Mesendoderm (in vitro differentiated cells): ENCODE measurements at places on chromosomes 5 and 9.
A peak's percentile ranks its signal among the peaks of the same experiment; 100 is the strongest.

- no peak for DNase-seq
Observed at GRCh38 chr5:41371738-41372137, 138.7 kb downstream of the PLCXD3 start.

GRCh38 chr5:135279328-135279727 is 119.7 kb downstream of the MACROH2A1 start:
- DNase-seq, result no peak

- peak; percentile 41 for DNase-seq
Observed at GRCh38 chr5:141560151-141560550, 58.6 kb downstream of the DIAPH1 start.

DNA sequence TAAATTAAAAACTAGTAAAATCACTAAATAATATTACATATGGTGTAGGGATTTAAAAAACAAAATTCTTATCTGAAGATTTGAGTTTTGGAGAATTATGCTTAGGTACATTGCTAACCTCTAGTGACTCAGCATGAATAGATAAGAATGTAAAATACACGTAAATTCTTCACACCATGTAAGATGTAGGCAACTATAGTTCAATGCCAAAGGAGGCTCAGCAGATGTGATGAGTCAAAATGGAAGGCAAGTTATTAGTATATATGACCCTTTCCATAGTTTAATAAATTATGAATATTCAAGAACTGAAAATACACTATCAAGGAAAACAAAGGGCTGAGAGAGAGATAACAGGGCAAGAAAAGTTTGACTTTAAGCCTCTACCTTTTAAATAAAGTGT is 79.0 kb downstream of the MRPS30 start:
- no peak for DNase-seq

GRCh38 chr9:37329576-37329975 is 92.9 kb upstream of the GRHPR start:
- peak; percentile 31 for DNase-seq

DNA sequence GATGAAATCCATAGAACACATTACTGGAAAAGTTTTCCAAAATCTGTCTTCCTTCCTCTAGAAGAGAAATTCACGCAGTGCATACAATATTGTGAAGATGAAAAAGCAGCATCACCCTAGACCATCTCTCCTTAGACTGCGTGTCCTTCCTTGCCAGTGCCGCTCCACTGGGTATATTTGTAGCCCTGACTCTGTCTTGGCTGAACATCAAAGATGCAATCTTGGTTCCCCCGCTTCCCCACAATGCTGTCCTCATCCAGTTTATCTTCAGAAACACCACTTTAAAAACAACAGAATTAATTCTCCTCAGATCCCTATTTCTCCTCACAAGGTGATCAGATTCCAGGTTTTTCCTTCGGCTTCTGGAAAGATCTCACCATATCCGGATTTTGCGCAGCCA is 53.9 kb downstream of the ROR2 start:
- no peak for DNase-seq

GRCh38 chr5:58273711-58274110 is 186.2 kb downstream of the PLK2 start:
- DNase-seq, result peak; percentile 49

- no peak for DNase-seq
Observed at GRCh38 chr5:106545325-106545724, 1125.4 kb downstream of the EFNA5 start.

- DNase-seq, result peak; percentile 21
Observed at GRCh38 chr9:92275541-92275940, 18.0 kb downstream of the IARS1 start.

- no peak for DNase-seq
Observed at GRCh38 chr5:88377705-88378656, 109.3 kb upstream of the TMEM161B start.

- no peak for DNase-seq
Observed at GRCh38 chr9:81379655-81380054, 309.7 kb downstream of the TLE1 start.

DNA sequence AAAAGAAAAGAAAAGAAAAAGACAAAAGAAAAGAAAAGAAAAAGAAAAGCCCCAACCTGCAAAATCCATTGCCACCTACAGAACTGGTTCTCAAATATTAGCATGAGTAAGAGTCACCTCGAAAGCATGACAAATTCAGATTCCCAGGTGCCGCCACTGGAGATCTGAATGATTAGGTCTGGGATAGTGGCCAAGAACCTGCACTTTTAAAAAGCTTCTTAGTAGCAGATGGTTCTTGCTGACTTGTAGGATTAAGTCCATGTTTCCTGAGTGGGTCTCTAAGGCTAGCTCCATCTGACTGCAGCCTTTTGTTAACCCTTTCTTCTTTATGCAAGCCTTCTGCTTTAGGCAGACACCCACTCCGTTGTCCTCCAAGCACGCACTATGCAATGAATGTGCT is 178.5 kb upstream of the CDH18 start:
- DNase-seq, result peak; percentile 1

DNA sequence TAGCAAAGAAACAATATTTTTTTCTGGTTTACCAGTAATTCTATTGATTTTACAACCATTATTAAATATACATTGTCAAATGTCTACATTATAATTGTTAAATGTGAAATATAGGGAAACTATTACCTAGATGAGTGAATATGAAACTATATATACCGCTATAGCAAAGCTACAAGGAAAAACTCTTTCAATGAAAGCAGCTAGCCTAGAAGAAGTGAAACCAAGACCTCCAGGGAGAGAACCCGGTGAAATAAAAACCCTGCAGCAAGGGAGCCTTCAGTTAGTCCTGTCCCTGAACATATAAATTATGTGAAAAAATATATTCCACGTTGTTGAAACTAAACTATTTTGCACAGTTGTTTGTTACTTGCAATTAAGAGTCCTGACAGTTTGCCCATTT is 913.1 kb downstream of the EFNA5 start:
- DNase-seq, result no peak

GRCh38 chr9:6876195-6876894 is 118.6 kb downstream of the KDM4C start:
- no peak for DNase-seq

DNA sequence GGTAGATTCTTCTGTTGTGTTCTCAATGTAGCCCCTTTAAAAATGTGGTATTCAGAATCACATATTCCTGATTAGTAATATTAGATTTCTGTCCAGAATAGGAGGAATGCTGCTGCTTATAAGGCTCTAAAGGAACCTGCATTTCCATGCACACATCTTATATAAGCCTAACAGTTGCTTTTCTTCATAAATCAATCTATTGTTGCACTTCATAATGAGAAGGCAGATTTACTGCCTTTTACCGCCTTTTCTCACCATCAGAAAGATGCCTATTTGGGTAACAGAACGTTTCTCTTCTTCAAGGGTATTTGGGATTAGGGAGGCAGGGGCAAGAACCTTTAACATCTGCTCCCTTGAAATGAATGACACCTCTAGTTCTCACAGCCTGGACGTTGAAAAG is 243.4 kb downstream of the MLLT3 start:
- DNase-seq, result no peak

DNA sequence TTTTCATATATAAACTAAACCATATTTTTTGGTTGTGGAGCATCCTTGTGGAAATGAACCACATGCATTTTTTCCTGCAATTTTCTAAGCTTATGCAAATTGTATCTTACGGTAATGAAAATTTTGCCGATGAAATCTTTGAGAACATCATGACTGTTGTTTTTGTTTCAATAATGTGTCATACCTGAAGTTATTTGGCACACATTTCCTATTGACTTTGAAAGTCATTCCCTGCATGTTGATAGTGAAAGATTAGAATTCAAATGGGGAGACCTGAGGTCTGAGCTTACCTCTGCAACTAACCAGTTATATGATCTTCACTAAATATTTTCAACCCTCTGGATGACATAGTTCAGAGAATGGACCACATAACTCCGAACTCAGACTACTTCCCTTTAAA is 88.5 kb downstream of the PRR16 start:
- DNase-seq, result no peak

- DNase-seq, result peak; percentile 54
Observed at GRCh38 chr5:99169309-99169708, 240.5 kb upstream of the CHD1 start.

GRCh38 chr5:179246227-179246626 is 99.0 kb downstream of the ADAMTS2 start:
- DNase-seq, result no peak

DNA sequence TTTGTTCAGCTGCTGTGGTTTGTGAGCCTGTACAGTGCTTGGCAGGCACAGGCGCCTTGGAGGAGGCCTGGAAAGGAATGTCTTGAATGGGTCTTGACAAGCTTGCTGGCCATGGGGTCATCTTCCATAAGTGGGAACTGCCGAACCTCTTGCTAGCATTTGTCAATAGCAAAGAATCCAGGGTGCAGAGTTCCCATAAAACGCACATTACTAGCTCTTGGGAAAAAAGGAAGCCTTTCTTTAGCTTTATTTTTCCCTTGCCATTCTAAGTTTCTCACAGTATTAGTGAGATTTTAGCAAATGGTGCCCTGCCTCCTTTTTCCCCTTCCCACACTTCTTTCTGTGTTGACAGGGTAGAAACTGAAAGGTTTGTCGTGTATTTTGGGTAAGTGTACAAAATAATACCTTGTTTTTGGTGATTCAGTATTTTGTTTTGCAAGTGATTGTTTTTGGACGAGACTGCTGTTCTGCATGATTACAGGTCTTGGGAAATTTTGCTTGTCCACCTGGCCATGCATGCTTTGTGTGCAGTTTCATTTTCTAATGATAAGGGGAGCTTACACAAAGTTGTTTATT is 82.0 kb downstream of the ADGRV1 start:
- DNase-seq, result no peak

DNA sequence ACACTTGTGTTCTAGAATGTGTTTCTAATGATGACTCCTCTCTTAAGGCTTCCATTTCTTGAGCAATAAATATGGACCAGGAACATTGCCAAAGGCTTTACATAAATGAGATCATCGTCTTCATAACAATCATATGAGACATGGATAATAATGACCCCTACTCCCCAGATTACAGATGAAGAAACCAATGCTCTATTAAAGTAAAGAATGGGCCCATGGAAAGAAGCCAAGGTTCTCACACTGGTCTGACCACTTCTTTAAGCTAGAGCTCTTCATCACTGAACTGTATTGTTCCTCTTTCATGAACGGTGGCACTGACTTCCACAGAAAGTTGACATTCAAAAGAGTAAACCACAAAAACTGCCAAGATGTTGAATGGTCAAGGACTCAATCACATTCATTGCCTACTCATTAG is 65.3 kb downstream of the MARCHF3 start:
- DNase-seq, result no peak

DNA sequence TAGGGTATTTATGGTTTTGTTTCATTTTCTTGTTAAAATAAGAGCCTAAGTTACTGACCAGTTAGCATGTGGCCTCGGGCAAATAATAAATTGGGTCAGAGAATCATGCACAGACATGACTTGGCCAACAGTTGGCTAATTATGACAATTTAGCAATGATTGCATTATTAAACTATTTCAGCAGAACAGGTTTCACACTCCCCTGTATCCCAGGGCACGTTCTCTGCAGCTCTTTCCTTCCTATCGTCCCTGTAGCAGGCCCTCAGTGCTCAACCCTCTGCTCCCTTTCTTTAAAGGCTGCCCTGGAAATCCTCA is 167.9 kb downstream of the TSSK1B start:
- DNase-seq, result no peak

DNA sequence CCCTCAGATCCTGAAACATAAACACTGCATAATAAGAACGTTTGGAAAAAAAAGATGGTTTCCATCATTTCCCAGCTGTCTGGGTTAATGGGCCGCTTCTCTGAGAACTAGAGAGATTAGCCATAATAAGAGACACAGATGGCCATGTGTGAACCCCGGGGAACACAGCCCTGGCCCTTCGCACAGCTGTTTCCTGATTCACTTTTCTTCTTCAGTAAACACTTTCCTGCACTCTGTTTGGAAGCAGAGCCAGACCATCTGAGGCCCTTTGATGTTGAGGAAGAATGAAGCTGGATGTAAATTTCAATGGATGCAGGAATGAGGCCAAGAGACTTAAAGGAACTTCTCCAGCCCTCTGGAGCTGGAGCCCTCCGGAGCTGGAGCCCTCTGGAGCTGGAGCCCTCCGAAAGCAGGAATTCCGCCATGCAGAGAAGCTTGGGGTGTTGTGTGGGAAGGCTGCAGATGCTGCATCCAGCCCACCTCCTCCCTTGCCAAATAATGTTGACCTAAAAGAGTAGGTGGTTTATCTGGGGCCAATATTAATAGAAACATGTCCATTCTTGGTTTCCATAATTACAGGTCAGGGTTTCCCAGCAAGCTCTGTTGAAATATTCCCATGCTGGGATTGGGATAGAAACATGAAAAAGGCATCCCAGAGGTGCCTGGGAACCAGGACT is 218.9 kb downstream of the NXNL2 start:
- DNase-seq, result no peak

GRCh38 chr5:82885627-82886389 is 191.4 kb downstream of the TMEM167A start:
- peak; percentile 14 for DNase-seq

GRCh38 chr5:152051499-152052454 is 127.1 kb upstream of the GLRA1 start:
- DNase-seq, result peak; percentile 90

DNA sequence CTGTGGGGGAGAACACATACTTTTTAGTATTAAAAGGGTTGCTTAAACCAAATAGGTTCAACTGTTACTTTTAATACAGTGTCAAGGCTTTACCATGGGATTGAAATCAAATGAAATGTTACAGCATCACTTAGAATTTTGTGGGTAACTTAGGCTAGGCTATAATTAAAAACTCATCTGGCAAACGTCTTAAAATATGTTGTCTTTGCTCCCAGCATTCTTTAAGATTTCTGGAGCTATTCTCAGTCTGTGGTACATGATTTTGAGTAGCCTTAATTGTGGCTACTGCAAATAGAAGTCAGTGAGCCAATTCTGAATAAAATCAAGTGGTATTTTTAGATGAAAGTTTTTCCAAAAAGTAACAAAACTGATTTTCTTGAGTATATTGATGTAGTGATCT is 30.7 kb downstream of the UHRF2 start:
- no peak for DNase-seq

DNA sequence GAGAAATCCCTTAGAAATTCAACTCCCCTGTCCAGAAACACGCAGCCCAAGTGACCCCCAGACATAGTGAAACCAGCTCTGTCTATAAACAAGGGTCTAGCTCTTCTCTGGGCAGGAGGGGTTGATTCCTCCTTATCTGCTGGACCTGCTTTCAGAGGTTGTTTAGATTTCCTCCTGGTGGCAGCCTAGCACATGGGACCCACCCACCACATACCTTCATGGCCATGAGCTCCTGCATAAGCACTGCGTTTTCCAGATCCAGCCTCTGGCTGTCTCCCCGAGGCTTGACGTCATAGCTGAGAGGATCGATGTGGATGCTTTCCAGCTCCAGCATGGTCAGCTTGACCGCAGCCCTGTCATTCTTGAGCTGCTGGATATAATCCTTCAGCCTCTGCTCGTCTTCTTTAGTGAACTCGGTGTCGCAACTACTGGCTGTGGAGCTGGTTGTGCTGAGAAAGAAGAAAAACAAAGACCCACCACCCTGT is 77.0 kb downstream of the DCP2 start:
- no peak for DNase-seq

DNA sequence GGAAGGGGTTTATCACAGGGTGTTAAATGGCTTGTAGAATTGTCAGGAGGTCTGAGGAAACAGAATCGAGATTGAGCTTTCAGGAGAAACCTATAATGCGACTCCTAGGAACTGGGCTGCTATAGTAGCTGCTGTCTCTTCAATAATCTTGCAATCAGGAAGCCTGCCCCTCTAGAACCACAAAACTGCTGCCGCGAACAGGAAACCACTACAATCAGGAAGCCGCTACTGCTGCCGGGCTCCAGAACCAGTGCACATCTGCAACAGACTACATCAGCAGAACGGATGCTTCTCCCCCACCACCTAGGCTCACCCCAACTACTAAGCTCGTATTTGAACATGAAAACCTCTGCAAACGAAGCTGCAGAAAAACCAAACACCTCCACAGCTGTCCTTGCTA is 31.6 kb downstream of the TNFSF8 start:
- DNase-seq, result peak; percentile 27
